T-helper 2 cell (primary cell): ENCODE measurements at places on chromosomes 1 and 21.

- DNase-seq: no peak
Measured at GRCh38 chr1:228905701-228906101, 170.4 kb downstream of the RHOU start.

DNA sequence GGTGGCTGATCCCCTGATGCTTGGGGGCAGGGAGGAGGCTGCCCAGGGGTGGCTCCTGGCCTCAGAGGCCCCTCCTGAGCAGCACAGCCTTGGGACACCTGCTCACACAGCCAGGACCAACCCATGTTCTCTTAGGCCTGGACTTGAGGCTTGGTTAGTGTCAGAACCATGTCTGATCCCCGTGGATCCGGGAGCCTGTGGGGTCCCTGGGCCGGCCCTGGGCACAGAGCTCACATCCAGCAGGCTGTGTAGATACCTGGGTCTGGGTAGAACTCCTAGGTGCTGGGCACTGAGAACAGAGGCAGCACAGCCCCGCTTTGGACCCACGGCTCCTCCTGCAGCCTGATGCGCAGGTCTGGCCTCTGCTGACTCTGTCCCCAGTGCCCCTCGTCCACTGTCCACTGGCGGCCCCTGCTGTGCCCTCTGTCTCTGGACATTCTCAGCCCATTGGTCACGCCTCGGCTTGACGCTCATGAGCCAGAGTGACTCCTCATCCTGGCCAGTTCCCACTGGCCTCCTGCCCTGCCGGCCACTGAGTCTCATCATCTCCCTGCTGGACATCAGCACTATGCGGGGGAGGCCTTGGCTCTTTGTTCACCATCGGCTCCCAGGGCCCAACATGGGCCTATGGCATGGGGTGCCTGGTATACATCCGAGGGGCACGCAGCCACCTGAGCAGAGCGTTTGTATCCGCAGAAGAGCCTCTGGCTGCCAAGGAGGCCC, 70.2 kb downstream of the TRIM11 start:
- no peak for DNase-seq

DNA sequence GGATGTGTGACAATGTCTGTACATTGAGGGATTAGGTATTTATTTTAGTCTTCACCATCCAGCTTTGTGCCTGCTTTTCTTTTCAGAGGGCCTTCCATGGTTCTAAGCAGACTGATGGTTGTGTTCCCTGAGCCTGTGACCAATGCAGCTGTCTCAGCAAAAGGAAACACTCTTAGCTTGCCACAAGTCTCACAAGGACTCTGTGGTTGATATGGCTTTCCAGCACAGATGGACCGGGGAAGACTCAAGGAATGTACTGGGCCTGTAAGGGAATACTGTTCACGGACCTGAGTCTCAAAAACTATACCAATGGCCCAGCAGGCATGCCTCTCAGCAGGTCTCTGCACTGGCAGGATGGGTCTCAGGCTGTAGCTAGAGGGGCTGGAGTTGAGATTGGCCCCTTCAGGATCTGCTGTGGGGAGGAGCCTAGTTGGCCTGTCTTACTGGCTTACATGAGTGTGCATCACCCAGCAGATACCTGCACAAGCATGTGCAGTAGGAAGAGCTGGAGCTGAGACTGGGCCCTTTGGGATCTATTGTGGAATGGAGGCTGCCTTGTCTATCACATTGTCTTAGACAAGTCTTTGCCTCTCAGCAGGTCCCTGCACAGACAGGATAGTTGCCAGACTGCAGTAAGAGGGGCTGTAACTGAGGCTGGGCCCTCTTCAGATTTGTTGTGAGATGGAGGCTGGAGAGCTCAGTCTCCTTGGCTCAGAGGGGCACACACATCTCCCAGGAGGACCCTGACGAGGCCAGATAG, 52.0 kb upstream of the PDC start:
- no peak for DNase-seq

- no peak for DNase-seq
Measured at GRCh38 chr1:180521474-180522212, 19.3 kb upstream of the ACBD6 start.

- DNase-seq: no peak
Measured at GRCh38 chr1:202858331-202858730, 30.6 kb downstream of the RABIF start.

- no peak for DNase-seq
Measured at GRCh38 chr1:101259744-101260148, 22.9 kb downstream of the S1PR1 start.

DNA sequence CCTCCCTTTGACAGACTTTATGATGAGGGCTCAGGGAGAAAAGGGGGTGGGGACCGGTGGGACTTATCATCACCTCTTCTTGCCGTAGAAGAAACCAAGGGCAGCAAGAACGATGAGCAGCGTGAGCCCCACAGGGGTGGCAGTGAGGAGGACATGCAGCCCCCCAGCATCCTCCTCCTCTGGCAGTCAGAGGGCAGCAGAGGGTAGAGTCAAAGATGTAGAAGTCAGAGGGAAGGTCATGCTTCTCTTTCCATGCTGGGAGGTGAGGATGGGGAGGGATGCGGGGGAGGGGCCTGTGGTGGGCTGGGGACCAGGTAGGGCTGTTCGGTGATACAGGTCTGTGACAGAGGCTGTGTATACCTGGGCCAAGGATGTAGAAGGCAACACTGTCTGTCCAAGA, 14.8 kb downstream of the INSRR start:
- no peak for DNase-seq

GRCh38 chr1:54105736-54106269, 47.0 kb downstream of the CDCP2 start:
- no peak for DNase-seq

- DNase-seq: no peak
Measured at GRCh38 chr1:8458607-8459006, 140.7 kb downstream of the SLC45A1 start.

- DNase-seq: no peak
Measured at GRCh38 chr1:220999872-221000863, 120.9 kb downstream of the HLX start.

GRCh38 chr1:236222632-236223031, 59.1 kb downstream of the ERO1B start:
- no peak for DNase-seq

DNA sequence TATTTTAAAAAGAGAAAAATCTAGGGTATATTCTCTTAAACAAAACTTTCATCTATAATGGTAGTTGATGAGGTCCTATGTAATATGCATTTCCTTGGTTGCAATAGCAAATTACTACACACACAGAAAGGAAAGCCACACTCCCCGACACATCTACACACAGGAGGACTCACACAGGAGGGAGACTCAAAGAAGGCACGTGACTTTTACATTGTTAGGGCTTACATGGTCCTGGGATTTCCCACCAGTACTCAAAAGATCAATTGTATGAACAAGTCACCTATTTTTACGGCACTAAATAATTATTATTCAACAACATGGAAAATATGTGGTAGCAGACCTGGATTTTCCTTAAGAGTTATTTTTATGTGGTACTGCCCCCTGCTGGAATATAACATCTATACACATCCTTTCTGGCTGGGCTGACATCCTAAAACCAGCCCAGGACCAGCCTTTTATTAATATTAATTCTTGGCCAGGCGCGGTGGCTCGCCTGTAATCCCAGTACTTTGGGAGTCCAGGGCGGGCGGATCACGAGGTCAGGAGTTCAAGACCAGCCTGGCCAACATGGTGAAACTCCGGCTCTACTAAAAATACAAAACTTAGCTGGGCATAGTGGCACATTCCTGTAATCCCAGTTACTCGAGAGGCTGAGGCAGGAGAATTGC, 33.9 kb upstream of the LGALS8 start:
- DNase-seq: no peak

- DNase-seq: no peak
Measured at GRCh38 chr1:84360316-84360715, 38.0 kb upstream of the DNASE2B start.

DNA sequence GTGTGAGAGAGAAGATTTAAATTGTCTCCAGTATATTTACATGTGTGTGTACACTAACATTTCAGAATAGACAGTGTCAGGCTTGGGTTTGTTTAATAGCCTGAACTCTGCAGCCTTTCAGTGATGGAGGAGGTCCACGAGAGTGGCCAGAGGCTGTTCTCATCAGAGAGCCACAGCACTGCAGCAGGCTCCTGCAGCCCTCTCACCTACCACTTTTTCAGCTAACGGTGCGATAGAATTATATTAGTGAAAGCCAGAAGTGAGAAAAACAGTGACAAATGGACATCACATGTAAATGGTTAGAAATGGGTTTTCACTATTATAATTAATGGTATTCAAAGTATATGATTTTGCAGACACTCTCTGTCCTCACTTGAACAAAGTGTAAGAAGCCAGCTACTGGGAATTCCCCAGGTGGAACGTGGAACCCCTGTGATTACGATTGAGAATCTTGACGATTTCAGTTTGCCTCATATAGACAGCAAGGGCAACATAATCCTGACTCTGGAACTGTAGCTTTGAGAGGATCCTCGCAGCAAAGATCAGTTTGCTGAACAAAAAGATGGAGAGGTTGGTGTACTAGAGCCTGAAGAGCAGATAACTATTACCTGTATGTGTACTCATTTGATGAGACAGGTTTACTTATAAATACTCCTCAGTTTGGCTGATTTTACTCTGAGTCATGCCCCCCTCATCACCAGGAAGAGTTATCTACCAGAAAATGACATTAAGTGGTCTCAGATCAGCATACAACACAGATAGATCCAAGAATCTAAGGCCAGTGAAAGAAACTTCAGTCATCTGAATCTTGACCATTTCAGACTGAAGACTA, 31.4 kb downstream of the IFI16 start:
- DNase-seq: no peak

- no peak for DNase-seq
Measured at GRCh38 chr1:53868565-53868964, 21.0 kb downstream of the YIPF1 start.

DNA sequence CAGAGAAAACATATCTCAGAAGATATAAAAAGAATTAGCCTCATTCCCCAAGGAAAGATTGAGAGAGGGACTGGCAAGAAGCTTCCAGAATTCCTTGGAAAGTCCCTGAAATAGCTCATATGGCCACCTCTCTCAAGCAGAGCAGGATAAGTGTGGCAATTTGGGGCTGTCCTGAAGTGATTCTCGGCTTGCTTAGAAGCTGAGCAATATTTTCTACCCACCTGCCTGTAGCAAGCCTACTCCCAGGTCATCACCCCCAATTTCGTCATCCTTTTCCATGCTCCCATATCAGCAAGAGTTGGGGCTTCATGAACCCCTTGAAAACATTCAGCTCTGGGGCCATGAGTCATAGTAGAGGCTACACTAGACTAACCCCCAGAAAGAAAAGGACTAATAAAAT, 131.5 kb downstream of the PLPP3 start:
- DNase-seq: no peak

GRCh38 chr21:21051109-21052055, 53.2 kb downstream of the NCAM2 start:
- no peak for DNase-seq

DNA sequence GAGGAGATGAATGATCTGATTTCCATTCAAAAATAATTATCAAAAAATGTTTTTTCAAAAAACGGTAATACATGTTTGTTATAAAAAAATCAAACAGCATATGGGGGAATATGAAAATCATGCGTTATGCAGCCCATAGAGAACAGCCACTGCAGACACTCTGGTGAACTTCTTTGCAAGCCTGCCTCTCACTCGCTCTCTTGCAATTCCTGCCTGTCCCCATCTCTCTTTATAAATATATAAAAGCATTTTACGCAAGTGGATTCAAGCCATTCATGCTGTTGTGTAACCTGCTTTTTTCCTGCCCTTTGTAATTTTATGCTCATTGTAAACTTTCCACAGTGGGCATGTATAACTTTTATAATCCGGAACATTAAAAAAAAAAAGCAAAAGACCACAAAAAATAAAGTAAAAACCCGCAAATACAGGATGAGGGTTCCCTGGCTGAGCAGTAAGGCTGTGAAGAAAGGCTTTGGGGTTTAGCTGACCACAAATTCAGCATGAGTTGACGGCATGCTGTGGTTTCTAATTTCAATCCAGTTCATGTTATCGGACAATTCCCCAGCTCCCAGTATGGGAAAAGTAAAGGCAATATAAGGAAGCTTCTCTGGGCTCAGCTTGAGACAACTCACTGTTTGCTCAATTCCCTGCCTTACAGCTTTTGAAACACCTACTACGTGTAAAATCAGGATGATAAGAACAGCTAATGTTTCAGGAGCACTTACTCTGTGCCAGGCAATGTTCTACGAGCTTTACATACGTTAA, 52.8 kb upstream of the ZBTB40 start:
- no peak for DNase-seq

GRCh38 chr21:35091496-35091895, 42.4 kb upstream of the RUNX1 start:
- DNase-seq: no peak

- DNase-seq: no peak
Measured at GRCh38 chr1:85975912-85976371, 180.6 kb downstream of the COL24A1 start.

DNA sequence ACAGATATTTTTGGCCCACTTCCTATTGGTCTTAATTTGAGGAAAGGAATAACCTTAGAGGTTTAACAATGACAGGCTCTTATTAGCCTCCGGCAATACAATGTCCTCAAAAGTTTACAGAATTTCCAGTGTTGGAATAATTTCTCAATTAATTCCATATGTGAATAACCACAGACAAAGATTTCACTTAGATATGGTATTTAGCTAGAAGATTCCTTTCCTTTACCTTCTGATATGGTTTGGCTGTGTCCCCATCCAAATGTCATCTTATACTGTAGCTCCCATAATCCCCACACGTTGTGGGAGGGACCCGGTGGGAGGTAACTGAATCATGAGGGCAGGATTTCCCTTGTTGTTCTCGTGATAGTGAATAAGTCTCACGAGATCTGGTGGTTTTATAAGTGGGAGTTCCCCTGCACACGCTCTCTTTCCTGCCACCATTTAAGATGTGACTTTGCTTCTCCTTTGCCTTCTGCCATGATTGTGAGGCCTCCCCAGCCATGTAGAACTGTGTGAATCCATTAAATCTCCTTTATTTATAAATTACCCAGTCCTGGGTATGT, 54.9 kb upstream of the RGS7 start:
- DNase-seq: no peak

- no peak for DNase-seq
Measured at GRCh38 chr1:219733511-219734174, 120.7 kb upstream of the ZC3H11B start.

GRCh38 chr21:45319461-45320211, 31.9 kb upstream of the POFUT2 start:
- DNase-seq: no peak

GRCh38 chr1:235417086-235417697, 50.0 kb downstream of the TBCE start:
- peak; percentile 24 for DNase-seq

- DNase-seq: no peak
Measured at GRCh38 chr1:168991667-168992475, 114.6 kb upstream of the ATP1B1 start.

DNA sequence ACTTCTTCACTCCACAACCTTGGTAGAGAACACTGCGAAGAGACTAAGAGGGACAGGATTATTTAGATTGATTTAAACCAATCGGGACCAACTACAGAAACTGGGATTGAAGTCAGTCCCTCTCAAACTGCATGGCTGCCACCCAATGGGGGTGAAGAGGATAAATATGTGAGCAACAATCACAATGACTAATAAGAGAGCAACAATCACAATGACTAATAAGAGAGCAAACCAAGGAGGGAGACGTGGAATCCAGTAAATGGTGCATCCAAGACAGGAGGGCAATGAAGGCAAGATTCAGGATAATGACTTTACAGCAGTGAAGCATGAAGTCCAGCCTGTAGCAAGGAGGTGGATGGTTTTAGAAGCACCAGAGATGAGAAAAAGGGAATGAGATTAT, 322.8 kb downstream of the TTLL7 start:
- no peak for DNase-seq

GRCh38 chr1:156804572-156805243, 11.9 kb downstream of the SH2D2A start:
- DNase-seq: no peak

GRCh38 chr1:57443004-57443403, 19.1 kb upstream of the DAB1 start:
- no peak for DNase-seq
